ENCODE measurements at places on chromosomes 12 and 14.

DNA sequence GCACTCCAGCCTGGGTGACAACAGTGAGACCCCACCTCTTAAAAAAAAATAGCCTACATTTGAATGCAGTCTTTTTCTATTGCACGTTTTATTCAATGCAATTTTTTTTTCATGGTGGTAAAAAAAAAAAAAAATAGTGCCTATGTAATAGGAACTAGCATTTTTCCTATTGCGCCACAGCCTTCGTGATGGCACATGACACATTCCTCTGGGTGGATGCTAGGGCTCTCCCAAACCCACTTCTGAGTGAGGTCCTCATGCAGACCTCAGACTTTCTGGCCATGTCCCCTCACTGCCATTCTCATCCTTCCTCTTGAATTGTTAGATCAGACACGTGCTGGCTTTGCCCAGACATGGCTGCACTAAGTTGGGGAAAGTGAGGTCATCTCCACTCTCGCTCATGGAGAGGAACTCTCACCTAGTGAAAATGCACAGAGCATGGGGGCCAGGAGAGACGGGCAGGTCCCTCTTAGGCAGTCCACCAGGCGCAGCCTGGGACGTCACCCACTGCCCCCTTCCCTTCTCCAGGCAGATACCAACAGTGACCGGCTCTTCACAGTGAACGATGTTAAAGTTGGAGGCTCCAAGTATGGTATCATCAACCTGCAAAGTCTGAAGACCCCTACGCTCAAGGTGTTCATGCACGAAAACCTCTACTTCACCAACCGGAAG lies 19.2 kb downstream of the DCAF4 start:
- no peak for DNase-seq

DNA sequence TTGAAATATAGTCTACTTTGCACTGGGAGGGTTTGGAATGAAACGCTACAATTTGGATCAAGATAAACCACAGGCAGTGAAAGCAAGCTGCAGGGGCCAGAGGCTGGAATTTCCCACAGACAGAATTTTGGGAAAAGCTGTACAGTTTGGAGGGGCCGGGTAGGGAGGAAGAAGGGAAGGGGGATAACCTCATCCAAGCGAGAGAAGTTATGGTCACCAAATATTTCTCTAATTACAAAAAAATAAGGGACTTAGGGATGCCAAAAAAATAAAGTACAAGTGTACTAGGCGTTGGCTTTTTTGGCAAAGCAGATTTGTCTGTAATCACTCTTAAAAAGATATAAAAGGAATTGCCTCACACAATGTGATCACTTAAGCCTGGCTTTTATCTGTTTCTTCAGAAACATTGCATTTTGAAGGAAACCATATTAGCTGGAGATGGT lies 31.2 kb upstream of the ADGRD1 start:
- no peak for DNase-seq

- no peak for DNase-seq
Observed at GRCh38 chr12:23662966-23663365, 286.5 kb downstream of the SOX5 start.

- no peak for DNase-seq
Observed at GRCh38 chr14:100426314-100426713, 103.2 kb downstream of the SLC25A47 start.

GRCh38 chr14:59190372-59190771 lies 1.9 kb downstream of the DAAM1 start:
- no peak for DNase-seq
